ENCODE measurements at places on chromosomes 3 and 15.

- DNase-seq, result peak; percentile 33
Observed at GRCh38 chr15:69755551-69756310, 303.1 kb downstream of the RPLP1 start.

DNA sequence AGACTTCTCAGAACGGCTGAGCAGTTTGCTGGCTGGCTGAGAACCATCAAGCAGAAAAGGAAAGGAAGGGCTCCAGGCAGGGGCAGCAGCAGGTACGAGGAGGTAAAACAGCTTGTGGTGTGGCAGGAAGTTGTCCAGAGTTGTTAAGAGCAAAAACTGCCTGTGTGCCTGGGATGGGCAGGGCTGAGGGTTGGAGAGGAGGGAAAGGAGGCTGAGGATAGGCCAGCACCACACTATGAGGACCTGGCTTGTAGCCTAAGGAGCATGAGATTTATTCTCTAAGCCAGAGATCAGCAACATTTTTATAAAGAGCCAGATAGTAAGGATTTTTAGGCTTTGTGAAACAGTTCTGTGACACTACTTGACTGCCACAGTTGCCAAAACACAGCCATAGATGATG lies 8.0 kb downstream of the IGSF10 start:
- no peak for DNase-seq

DNA sequence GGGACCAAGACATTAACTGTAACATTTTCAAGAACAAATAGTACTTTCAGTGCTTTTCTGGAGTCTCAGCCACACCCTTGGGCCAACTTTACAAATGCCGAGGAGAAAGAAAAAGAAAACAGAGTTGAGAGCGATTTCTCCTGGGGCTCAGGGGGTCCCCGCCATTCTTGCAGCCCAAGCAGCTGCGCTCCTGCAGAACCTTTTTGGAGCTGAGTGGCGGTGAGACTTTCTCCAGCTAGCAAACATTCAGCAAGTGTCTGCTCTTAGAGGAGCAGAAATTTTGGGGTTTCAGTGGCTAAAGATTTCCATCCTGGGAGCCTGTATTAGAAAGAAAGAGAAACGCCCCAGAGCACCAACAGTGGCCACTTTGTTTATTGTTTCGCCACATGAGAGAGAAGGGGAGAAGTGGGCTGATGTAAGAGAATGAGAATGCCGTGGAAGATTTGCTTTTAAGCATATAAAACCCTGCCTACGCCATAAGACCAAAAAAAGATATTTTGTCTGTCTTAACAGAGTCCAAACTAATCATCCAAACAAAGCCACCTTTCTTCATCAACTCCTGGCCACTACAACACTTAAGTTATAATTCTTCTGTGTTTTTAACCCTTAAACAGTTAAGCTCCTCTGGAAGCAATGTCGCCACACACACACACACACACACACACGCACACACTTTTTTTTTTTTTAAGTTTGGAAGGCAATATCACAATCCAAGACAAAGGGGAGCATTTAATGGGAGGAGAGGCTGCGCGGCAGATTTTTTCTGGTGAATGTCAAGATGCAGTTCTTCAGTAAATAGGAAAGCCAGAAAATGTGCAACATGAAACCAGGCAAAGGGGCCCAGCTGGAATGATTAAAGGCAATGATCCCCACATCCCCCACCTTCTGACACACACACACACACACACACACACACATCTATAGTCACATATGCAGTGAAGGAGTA lies 19.2 kb downstream of the EID1 start:
- no peak for DNase-seq

GRCh38 chr3:100316641-100317069 lies 17.9 kb upstream of the NIT2 start:
- DNase-seq, result no peak

DNA sequence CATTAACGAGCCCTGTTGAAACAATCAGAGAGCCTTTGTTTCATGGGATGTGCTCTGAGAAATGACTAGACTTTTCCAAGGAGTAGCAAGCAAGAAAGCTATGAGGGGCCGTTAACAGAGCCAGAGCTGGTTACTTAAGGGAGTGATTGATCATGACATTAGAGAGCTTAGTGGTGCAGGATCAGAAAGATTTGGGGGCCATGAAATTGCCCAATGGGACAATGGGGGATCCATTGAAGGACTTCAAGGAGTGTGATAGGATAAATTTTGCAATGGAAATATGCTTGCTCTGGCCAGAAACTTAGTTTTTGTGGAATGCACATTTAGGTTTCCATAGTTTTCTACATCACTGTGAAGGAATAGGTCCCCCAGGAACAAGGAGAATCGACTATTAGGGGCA lies 45.6 kb downstream of the LRRC3B start:
- no peak for DNase-seq

- DNase-seq, result no peak
Observed at GRCh38 chr3:103167850-103168249, 733.0 kb downstream of the ZPLD1 start.

DNA sequence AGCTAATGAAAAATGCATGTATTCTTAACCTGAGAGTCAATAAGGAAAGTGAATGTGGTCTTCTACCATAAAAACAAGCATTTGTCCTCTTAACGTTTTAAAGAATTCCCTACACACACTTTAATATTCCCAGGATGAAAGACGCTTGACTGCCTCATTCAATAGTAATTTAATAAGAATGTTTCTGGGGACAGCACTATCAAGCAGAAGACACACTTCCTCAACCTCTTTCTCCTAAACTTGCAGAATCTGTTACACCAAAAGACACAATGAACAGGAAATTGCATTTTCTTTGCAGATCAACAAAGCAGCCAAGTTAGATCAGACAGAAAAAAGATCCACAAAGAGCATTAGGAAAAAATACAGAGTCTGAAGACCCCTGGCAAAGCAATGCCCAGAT lies 97.7 kb downstream of the PLCH1 start:
- no peak for DNase-seq

GRCh38 chr3:125232401-125232800 lies 19.9 kb upstream of the SLC12A8 start:
- DNase-seq, result no peak

- no peak for DNase-seq
Observed at GRCh38 chr15:32105258-32106241, 75.2 kb downstream of the CHRNA7 start.

DNA sequence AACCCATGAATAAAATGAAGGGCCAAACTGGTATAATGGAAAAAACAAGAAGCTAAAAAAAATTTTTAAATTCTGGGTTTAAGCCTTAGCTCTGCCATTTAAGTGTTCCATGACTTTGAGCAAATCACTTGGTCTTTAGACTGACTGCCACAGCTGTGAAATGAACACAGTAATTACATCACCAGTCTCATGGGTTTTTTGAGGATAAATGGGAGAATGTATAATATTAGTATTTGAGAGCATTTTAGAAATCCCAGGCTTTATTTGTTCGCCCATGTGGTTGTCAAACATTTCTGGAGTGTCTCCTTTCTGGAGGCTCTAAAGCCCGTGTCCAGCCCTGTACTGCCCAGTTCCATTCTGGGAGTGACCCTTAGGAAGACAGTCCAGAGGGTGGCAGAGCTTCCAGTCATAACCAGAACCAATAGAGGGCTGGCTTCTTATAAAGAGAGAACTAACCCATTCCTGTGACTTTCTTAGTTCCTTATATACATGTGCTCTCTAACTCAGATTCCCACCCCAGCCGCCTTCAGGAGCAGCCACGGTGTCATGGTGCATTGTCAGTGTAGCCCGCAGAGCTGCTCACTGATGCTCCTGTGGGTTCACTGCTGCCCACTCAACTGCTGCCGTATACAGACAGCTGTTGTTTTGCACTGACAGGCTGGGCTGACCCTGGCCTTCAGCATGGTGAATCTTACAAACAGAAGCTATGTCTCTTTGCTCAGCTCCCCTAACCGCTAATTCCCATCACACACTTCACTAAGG lies 44.7 kb downstream of the BOC start:
- no peak for DNase-seq

DNA sequence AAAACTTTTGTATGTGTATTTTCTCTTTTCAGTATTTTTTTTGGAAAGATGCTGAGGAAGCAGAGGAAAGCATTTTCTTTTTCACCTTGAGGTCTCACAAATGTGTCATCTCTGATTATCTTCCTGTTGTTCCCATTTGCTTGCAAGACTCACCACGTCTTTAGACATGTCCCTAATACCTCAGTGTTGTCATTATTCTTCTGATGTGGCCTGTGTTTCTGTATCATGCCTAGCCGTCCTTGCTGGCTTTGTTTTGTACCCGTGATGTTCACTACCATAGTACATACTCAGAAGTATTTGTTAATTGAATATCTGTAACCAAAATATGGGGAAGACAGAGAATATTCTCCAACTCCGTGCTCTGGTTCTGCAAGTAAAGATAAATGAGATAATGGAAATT lies 5.0 kb upstream of the P2RY14 start:
- DNase-seq, result no peak

DNA sequence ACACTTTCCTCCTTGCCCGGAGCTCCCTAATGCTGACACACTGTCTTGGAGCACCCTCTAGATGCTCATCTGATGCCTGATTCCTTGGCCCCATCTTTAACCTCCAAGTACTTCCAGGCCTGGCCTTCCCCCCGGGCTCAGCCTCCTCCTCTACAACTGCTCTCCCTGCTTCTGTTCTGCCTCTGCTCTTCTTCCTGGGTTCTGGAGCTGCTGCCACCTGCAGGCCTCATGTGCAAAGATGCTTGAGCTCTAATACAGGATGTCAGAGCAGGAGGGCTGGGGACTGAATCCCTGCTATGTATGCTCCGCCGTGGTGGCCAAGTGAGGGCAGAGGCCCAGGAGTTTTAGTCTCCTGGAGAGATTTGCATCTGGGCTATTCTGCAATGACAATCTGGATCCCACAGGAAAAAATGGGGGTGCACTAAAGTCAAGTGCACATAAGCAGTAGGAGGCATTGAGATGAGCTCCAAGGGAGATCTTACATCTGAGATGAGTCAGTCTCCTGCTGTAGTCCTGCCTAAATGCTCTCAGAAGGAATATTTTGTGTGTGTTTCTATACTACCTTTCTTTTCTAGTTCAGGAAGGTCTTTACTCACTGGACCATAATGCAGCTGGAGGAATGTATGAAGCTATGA lies 296.3 kb downstream of the UACA start:
- DNase-seq, result no peak

DNA sequence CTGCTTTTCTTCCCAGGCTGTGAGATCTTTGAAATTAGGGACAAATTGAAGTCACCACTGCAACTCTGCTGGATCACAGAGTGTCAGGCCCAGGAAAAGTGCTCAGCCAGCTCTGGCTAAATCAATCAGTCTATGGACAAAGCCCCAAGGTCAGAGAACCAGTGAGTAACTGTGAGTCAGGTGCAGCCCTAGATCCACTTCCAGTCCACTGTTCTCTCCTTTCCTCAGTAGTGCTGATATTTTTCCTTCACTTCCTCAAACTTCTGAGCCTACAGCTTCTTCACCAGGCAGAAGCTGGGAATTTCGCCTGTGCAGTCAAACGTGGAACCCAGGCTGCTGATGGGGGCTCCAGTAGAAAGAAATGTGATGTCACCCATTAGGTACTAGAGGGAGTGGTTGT lies 75.1 kb upstream of the TRIM42 start:
- DNase-seq, result no peak

GRCh38 chr15:95825208-95825607 lies 505.3 kb upstream of the NR2F2 start:
- no peak for DNase-seq

GRCh38 chr15:56982987-56983386 lies 64.5 kb downstream of the TCF12 start:
- no peak for DNase-seq

DNA sequence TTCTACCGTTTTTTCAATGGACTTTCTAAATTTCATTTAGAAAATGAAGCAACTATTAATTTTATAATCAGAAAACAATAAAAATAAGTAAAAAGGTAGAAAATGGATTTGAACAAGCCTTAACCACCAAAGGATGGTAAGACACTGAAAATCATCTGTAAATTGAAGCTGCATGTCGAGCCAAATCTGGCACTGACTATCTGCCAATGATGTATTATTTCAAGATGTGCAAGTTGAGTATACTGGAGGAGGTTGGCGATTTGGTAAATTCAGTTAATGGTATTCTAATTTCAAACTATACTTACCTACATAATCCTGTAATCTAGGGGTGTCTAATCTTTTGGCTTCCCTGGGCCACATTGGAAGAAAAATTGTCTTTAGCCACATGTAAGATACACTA lies 93.5 kb downstream of the FMN1 start:
- DNase-seq, result no peak

DNA sequence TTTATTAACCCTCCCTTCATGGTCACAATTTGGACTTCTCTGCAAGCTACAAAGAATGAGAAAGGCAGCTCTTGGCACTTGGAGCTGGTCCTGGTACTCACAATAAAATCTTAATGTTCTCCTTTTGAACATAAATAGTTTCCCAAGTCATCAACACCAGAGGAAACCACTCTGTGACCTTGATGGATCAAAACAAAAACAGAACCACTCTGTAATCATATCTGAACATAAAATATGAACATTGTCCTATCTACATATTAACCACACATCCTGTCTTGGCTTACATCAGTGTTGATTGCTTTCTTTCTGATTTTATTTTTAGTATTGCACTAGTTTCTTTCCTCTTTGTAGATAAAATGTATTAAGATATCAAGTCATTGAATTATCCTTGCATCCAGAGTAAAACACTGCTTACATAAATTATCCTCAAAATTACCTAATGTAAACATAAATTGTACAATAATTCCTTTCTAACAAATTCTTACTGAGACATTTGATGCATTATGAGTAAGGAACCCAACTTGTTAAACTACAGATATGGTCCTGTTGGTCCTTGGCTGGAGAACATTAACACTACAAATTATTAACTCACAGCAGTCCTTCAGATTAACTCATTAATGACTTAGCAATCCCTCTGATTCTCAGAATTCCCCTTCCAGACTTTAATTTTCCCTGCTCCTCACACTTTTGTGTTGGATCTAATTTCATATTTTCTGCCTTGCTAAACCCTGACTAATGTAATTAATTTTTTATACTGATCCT lies 860.5 kb downstream of the DIPK2A start:
- no peak for DNase-seq

DNA sequence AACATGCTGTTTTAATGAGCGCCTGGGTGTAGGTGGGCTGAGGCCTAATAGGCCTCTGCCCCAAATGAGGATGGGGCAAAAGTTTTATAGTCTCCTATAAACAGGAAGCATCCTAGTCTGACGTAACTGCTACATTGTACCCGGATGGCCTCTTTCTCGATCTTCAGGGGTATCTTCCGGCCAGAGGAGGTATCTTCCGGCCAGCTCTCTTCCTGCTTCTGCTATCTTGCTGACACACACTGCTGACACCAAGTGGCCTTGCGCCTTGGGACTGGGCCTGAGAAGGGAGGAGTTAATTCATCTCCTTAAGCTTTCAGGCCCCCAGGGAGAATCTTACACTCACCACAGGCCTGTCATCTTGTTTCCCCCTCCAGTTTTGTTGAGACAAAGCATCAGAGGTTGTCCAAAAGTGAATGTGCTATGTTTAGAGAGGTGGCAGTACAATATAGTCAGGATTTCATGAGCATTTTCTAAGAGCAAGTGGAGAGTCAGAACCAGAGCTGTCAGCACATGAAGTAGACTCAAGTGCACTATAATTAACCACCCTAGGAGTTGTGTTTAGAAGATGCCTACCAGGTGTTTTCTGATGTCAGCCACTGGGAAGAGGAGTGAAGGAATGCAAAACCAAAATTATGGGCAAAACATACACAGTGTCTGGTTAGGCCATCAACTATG lies 15.6 kb upstream of the IGSF10 start:
- DNase-seq, result no peak

GRCh38 chr15:86829245-86829644 lies 749.6 kb downstream of the AGBL1 start:
- DNase-seq, result no peak

GRCh38 chr3:66115858-66116654 lies 77.3 kb upstream of the MAGI1 start:
- DNase-seq, result no peak

GRCh38 chr3:99943931-99944761 lies 126.5 kb downstream of the CMSS1 start:
- DNase-seq, result no peak

GRCh38 chr15:71529361-71529760 lies 281.0 kb upstream of the NR2E3 start:
- DNase-seq, result no peak
